Stomach (tissue), 19 donors: ENCODE measurements at places on chromosomes 7 and 10. TPM values are rescaled to one million over a fixed set of nuclear protein-coding genes. Genes with fewer than 3 reads are reported as not detected.

GRCh38 chr7:42765931-42766330 is 145.9 kb downstream of the C7orf25 start:
- no peaks in the 10 kb centered on the region for H3K27me3 ChIP-seq
- H3K4me1 ChIP-seq = no peaks in the 10 kb centered on the region
- no peak overlapping the region for H3K4me3 ChIP-seq
- no peaks in the 10 kb centered on the region for H3K36me3 ChIP-seq
- H3K27ac ChIP-seq = no peak overlapping the region

DNA sequence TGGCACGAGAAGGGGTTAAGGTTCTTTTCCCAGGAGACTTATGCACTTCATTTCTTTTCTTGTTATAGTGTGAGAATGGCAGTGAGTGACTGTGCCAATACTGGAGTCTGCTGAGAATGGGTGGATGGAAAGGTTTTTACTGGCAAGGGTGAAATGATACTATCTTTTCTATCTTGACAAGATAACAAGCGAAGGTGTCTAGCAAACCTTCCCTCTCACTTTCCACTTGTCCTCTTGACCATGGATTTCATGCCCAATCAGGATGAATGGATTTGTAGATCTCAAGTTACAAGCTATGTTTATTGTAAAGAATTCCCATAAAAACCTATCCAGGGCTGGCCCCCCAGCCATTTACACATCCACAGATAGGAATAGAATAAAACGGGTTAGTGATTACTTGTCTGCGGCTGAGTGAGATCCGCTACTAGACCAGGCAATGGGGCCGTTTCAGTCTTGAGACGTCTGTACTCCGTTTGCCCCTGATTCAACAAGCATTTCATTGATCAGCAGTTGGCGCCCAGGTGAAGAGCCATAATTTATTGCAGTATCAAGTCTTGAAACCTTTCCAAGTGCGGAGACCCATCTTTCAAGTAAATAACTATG is 152.6 kb downstream of the PRKCQ start:
- no peak for DNase-seq
- no peaks in the 10 kb centered on the region for H3K36me3 ChIP-seq
- no peak overlapping the region for H3K27ac ChIP-seq
- H3K4me1 ChIP-seq = no peaks in the 10 kb centered on the region
- H3K4me3 ChIP-seq = no peak overlapping the region
- no peaks in the 10 kb centered on the region for H3K27me3 ChIP-seq

DNA sequence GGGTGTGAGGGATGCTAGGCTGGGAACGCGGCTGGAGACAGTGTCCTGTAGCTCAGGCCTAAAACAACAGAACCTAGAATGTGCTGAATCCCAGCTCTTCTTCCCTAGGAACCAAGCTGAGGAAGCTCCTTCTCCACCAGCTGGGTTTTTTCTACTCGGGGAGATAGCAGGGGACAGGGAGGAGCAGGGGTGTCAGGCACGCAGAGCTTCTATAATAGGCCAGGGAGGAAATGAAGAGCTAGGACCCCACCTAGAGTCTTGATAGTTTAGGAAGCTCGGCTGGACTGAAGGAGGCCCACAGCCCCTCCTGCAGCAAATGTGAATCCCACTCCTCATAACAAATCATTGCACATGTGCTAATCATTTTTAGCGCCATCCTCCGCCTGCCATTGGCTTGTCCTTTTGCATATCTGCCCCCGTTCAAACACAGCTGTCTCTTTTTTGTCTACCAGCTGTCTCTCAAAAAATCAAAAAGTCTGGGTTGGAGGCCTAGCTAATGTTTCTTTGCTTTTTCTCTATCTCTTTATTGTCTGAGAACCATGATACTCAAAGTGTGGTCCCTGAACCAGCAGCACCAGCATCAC is 24.1 kb upstream of the FAM180A start:
- H3K4me1 ChIP-seq = peaks cover 36% of the 10 kb centered on the region
- no peak for DNase-seq
- H3K27ac ChIP-seq = no peak overlapping the region
- no peaks in the 10 kb centered on the region for H3K36me3 ChIP-seq

- no peak overlapping the region for H3K27ac ChIP-seq
- peaks cover 9% of the 10 kb centered on the region for H3K4me1 ChIP-seq
- no peaks in the 10 kb centered on the region for H3K27me3 ChIP-seq
- H3K4me3 ChIP-seq = no peak overlapping the region
These were observed 657.6 kb downstream of the PARD3 start for GRCh38 chr10:34157501-34157900.

GRCh38 chr10:93437946-93438612 is 44.1 kb downstream of the MYOF start:
- H3K27ac ChIP-seq = peak overlapping the region; percentile 97
- DNase-seq = peak; percentile 71
- H3K4me3 ChIP-seq = no peak overlapping the region

GRCh38 chr7:111223802-111224253 is 132.9 kb downstream of the LRRN3 start:
- H3K27ac ChIP-seq = no peak overlapping the region
- no peaks in the 10 kb centered on the region for H3K36me3 ChIP-seq
- H3K27me3 ChIP-seq = no peaks in the 10 kb centered on the region
- DNase-seq = no peak
- no peak overlapping the region for H3K4me3 ChIP-seq

GRCh38 chr10:133257489-133258065 is 19.1 kb downstream of the ADAM8 start:
- peak overlapping the region; percentile 9 for H3K4me3 ChIP-seq
- no peaks in the 10 kb centered on the region for H3K36me3 ChIP-seq
- peaks cover 51% of the 10 kb centered on the region for H3K4me1 ChIP-seq
- peak; percentile 86 for DNase-seq

Gene FAM24B
- 4.5 TPM for total RNA-seq

Gene SHH
- 0.29 TPM for total RNA-seq

Gene FOXK1
- 32.6 TPM for total RNA-seq
